ENCODE measurements at places on chromosomes 5 and 9. TPM values are rescaled to one million over a fixed set of nuclear protein-coding genes. Genes with fewer than 3 reads are reported as not detected.

The EPB41L4B gene
- total RNA-seq, result not detected

GRCh38 chr5:54282876-54283275 lies 27.5 kb downstream of the ARL15 start:
- ATAC-seq, result no peak

The HTR4 gene
- not detected for total RNA-seq

DNA sequence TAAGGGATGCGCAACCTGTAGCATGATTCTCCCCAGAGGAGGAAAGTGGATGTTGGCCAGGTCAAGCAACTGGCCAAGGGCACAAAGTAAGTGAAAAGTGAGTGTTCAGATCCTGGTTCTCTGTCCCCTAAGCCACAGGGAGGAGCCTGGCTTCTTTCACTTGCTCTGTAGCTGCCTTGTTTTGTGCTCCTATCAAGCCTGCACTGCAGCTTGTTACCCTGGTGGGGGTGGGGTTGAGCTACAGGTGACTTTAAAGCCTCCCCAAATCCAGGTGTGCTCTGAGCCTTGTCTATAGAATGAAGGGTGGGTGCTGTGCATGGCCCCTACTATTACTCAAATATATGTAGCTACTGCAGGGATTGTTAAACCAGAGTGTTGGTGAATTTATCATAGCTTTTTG lies 32.9 kb downstream of the RALGPS1 start:
- no peak for ATAC-seq

The SYK gene
- 4.0 TPM for total RNA-seq

GRCh38 chr5:89067362-89067761 lies 184.4 kb upstream of the MEF2C start:
- ATAC-seq, result no peak

GRCh38 chr5:90955001-90955635 lies 396.5 kb downstream of the ADGRV1 start:
- no peak for ATAC-seq

DNA sequence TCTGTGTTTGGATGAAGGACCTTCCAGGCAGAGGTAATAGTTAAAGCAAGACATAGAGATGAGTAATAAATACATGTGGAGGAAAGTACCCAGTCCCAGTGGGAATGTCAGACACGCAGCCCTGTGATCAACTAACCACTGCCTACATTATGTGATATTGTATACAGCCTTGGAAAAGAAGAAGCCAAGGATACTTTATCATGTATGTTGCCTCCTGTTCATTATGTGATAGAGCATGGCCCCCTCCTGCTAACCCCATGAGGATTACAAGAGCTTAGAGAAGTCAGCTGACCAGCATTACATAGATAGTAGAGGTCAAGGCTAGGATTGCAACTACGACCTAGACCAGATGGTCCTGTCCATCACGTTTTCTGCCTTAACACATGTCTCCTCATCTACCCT lies 497.0 kb upstream of the TNC start:
- ATAC-seq, result no peak

- no peak for ATAC-seq
These were observed 40.0 kb upstream of the ORM1 start for GRCh38 chr9:114282926-114283325.

The SIT1 gene
- total RNA-seq, result 1.6 TPM

GRCh38 chr9:128253140-128253990 lies 22.4 kb downstream of the GOLGA2 start:
- no peak for ATAC-seq

The MLANA gene
- not detected for total RNA-seq

DNA sequence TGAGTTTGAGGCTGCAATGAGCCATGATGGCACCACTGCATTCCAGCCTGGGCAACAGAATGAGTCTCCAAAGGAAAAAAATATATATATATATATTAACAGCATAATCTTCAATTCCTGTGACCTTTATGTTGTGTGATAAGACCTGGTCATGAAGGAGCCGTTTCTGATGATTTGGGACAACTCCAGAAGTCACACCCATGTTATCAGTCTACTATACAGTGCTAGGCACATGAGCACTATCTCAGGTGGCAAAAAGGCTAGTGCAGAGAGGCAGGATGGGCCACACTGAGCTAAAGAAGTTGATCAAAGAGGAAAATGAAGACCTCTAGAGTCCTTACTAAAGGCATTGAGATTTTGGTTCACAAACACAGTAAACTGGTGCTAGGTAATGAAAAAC lies 205.0 kb upstream of the RAD23B start:
- ATAC-seq, result no peak

- ATAC-seq, result no peak
These were observed 153.9 kb downstream of the GPBP1 start for GRCh38 chr5:57327561-57328367.

Data from gastroesophageal sphincter (tissue), 4 donors.